ENCODE measurements at places on chromosomes 2 and 18.
A peak's percentile ranks its signal among the peaks of the same experiment; 100 is the strongest.

DNA sequence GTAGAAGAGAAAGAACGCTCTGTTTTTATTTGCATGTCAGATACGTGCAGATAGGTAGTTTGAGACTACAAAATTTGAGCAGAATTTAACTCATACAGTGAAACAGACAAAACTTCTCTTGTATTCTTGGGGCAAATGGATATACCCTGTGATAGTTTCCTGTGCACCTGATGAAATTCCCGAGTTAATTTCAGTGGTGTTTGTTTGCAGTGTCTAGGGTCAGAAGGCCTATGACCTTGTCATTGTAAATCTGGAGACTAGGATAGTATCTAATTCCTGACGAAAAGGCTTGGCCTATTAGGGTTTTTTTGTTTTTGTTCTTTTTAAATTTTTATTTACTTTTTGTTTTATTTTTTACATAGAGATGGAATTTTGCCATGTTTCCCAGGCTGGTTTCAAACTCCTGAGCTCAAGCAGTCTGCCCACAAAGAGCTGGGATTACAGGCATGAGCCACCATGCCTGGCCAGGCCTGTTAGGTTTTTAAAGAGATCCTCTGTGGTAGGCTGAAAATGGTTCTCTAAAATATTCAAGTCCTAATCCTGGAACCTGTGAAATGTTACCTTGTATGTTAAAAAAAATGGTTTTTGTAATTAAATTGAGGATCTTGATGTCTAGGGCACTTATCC lies 17.6 kb downstream of the LCLAT1 start:
- DNase-seq, result no peak

GRCh38 chr2:223597076-223597475 lies 5.1 kb downstream of the SCG2 start:
- DNase-seq, result no peak

DNA sequence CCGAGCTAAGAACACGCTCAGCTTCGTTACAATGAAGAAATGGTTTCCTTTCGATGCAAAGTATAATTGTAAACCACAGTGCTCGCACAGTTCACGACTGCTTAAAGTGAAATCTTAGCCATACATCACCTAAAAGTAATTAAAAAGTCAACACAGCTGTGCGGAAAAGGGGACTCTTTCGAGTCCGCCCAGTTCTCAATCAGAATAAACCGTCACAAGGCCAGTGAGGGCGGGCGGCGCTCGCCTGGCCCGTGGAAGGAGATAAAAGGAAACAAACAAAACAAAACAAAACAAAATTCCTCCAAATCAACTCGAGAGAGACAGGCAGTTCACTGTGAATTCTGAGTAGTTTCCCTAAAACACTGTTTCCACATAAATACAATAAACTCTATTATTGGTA lies 200.9 kb downstream of the TWIST2 start:
- DNase-seq, result no peak

DNA sequence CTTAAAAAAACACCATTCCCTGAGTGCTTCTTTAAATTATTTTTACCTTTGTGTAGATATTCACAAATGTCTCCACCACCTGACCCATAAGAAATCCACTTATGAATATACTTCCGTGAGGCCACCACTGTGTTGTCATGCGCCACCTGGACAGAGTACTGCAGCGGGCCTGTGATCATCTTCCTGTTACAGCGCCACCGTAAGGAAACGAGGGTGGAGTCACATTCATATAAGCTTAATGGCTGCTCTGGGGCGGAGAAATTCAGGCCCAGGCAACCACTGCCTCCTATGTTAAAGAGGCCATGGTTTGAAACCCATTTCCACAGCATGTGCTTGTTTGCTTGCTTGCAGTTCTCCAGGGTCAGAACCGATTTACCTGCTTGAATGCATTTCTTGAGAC lies 17.7 kb downstream of the PLA2R1 start:
- DNase-seq, result no peak

DNA sequence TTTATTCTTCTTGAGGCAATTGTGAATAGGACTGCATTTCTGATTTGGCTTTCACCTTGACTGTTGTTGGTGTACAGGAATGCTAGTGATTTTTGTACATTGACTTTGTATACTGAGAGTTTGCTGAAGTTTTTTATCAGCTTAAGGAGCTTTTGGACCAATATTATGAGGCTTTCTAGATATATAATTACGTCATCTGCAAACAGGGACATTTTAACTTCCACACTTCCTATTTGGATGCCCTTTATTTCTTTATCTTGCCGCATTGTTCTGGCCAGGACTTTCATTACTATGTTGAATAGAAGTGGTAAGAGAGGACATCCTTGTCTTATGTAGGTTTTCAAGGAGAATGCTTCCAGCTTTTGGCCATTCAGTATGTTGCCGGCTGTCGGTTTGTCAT lies 425.4 kb upstream of the CHAC2 start:
- DNase-seq, result no peak

DNA sequence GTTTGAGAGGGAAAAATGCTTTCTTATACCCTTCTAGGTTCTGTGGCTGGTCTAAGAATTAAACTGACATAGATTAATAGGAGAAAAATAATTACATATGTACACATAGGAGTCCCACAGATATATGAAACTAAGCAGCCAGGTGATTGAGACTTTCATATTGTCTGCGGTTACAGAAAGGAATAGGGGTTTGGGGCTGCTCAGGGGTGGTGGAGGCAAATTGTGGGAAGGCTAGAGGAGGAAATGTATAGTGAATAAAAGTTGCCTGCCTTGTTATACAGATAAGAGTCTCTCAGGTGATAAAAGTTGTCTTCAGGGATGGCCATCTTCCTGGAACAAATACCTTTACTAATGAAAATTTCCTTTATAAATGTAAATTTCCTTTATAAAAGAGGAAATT lies 28.6 kb downstream of the MDH1 start:
- no peak for DNase-seq

DNA sequence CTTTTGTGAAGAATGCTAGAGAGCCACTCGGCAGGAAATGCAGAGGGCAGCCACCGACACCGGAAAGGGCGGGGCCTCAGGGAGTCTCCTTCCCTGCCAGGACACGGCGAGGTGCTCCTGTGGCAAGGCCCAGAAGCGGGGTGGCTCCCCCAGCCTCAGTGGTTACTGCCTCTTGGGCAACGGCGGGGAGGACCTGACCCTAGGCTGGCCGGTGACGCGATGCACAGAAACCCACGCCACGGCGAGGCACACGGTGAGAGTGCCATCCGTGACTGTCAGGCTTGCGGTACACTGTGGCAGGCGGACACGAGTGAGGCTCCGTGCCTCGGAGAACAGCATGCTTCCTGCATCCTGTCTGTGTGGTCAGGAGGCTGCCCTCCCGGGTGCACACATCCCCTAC lies 47.8 kb downstream of the ZAP70 start:
- DNase-seq, result peak; percentile 55

DNA sequence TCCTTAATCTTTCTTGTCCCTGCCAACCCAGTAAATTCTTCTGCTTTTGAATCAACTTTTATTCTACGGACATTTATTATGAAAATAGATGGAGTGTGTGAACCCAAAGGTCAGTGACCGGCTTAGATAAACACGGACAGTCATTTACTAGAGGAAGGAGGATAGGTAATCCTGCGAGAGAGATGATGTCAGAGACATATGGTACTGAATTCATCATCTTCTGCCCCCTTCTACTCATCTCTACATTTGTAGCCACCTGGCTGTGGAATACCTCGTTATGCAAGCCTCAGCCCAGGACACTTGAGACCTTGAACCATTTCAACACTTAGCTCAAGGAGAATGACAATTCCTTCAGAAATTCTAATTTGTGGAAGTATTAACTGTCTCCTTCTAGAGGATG lies 443.6 kb downstream of the TDRD15 start:
- no peak for DNase-seq

GRCh38 chr2:43738257-43738656 lies 35.6 kb upstream of the DYNC2LI1 start:
- no peak for DNase-seq

DNA sequence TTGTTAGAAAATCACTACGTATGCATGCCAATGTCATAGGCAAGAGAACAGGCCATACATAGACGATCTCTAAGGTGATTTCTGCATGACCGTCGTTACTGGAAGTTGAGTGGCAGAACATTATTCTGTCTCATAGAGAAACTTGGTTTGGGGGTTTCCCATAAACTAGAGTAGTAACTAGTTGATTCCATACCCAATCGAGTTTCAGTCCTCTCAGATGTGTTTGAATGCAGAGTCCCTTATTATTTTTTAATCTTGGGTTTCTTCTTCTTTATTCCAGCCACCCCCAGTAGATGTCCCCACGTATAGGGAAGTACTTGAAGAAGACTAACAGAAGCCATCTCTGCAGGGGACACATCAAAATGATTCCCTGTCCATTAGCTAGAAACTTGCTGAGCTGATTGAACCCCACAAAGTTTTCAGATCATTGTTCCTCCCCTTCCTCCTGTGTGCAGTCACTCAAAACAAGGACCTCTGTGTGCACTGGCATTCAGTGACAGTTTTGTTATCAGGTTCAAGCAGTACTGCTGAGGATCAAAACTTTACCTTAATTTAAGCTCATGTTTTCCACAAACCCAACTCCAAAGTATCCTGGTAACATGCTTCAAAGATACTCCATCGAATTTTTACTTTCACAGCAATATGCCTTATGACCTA lies 68.4 kb upstream of the CDCA7 start:
- DNase-seq, result peak; percentile 86

- DNase-seq, result no peak
These were observed 470.1 kb downstream of the DLGAP1 start for GRCh38 chr18:3985020-3985419.

DNA sequence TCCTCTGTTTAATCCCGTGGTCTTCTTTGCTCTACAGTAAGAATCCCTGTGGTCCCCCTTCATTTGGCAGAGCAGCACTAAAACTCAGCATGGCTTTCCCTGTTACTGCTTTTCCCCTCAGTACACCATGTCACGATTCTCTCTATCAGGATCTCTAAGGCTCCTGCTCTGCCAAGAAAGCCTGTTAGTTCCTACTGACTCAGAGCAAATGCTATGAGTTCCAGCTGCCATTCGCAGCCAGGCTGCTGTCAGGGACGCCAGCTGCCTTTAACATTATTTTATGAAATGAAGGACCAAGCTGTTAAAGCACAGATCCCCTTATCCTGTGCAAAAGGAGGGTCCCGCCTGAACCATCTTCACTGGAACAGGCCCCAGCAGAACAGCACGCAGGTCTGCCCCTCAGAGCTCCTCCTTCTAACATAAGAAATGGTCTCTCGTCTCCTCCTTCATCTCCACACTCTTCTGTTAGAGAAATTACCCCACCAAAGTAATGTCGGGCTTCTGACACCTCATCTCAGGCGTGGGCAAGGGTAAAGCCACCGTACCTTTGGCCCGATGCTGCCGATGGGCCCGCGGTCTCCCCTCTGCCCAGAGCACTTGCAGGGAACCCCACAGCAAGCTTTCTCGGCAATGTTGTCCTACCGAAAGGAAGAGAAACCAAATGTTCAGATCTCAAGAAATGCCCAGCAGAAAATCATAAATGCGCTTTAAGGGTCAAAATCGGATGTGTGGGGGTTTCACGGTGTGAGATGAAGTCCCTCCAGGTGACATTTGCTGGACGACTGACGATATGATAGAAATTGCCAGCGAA lies 52.6 kb downstream of the COL6A3 start:
- DNase-seq, result no peak

GRCh38 chr18:9519399-9519798 lies 44.1 kb downstream of the RALBP1 start:
- no peak for DNase-seq

GRCh38 chr2:42877936-42878335 lies 85.6 kb upstream of the HAAO start:
- DNase-seq, result no peak

GRCh38 chr2:109429567-109430328 lies 184.0 kb downstream of the SEPTIN10 start:
- no peak for DNase-seq

GRCh38 chr2:156702541-156702940 lies 266.4 kb downstream of the GPD2 start:
- no peak for DNase-seq

- DNase-seq, result no peak
These were observed 645.5 kb upstream of the ID2 start for GRCh38 chr2:8036366-8036765.

DNA sequence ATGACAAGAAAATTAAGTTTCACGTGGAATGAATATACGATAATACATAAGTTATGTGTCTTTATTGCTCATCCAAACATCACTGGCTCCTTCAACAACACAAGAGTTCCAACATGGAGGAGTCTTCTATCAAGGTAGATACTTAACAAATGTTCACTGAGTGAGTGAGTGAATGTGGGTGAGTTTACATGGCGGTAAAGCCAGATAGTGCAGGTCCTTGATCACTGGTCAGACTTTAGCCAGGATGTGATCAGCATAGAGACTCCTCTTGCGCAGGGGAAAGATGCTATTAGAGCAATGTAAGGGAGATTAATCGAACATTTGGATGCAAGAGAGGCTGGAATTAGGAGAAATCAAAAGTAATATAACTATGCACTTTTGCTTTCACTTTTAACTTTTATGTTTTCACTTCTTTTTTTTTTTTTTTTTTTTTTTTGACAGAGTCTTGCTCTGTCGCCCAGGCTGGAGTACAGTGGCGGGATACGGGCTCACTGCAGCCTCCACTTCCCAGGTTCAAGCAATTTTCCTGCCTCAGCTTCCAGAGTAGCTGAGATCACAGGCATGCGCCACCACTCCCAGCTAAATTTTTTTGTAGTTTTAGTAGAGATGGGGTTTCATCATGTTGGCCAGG lies 249.0 kb upstream of the ID2 start:
- DNase-seq, result no peak

DNA sequence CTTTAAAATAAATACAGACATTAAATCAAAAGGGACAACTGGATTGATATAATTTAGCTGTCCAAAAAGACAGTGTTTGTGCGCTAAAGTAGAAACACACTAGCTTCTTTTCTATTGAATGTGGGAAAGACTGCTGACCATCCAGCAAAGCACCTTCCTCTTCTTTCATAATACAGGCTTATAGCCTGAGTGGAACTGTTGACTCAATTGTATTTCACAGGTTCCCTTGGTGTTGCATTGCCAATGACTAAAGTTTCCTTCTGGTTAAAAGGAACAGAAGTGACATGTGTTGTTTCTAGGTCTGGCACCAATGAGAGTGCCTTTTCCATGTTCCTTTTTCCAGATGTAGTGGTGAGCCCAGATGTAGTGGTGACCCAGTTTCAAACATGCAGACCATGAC lies 412.3 kb downstream of the RNF144A start:
- no peak for DNase-seq

DNA sequence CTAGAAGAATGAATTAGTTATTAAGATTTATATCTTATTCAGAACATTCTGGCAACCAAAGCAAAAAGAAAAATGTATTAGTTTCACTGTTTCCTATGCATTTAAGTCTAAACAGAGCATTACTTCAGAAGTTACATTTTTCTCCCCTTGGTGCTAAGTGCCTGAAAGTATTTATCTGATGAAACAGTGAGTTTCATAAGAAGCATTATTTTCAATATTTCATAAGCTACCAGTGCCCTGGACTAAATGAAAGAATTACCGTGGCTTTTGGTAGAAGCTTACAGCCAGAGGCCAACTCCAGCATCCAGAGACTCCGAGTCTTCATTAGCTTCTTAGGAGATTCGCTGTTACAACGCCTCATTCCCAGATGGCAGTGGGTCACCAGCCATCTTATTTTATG lies 97.6 kb downstream of the LYPD6B start:
- DNase-seq, result no peak

Measured in activated CD4-positive, alpha-beta T cell treated with anti-CD3 and anti-CD28 coated beads, Interleukin-10, Interleukin-2, amounts not matched to agents 100 ng/mL and 50 ng/mL, durations not matched to agents 16 hours and 8 hours (primary cell).